ENCODE measurements at places on chromosomes 16 and 17.

DNA sequence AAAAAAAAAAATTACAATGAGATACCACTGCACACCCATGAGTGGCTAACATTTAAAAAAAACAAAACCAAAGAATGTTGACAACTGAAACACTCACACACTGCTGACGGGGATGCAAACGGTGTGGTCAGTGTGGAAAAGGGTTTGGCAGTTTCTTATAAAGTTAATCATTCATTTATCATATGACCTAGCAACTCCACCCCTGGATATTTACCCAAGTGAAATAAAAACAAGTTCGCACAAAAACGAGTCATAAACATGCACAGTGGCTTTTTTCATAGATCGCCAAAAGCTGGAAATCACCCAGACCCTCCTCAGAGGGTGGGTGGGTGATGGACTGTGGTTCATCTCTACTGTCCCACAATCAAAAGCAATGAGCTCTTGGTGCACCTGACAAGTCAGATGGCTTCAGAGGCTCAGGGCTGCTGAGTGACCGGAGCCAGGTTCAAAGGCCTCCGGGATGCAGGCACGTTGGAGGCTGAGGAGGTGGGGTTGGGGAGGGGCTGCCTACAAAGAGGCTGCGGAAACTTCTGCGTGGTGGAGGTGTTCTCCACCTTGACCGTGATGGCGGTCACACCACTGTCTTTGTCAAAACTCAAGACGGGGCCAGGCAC is 14.2 kb downstream of the RAB40B start:
- no peak for ATAC-seq

DNA sequence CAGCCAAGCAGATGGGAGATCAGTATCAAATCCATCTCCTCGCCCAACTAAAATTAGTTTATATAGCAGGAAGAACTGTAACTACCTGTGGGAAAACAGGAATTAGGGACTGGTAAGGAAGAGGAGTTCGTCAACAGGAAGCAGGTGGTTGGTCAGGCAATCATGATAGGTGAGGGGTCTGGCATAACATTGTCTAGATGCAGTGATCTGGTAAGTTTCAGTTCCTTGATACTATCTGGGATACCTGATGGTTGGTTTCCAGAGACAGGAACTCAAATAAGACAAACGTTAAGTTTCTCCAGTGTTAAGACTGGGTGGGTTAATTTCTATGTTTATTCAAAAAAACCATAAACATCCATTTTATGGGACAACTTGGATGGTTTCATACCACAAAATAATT is 53.8 kb downstream of the CEP112 start:
- ATAC-seq, result no peak

DNA sequence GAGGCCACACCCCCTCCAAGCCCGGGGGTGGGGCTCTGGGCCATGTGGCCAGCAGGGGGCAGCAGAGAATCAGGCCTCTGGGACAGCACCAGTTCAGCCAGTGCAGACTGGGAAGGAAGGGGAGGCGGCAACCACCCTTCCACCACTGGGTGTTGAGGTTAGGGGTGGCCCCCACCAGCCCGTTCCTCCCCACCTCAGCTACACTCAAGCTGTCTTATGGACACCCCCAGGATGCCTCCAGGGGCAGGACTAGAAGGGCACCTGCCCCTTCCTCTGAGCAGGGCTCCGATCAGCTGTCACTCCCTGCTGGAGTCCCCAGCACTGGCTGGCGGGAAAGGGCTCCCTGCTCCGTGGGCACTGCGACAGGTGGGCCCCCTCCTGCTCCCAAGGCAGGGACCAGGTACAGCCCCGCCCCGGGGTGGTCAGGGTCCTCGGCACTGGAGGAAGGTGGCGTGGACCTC is 21.8 kb downstream of the KATNB1 start:
- peak; percentile 94 for ATAC-seq

GRCh38 chr17:70961341-70961740 is 792.0 kb downstream of the KCNJ2 start:
- ATAC-seq, result no peak

GRCh38 chr17:69696650-69697049 is 282.2 kb downstream of the MAP2K6 start:
- no peak for ATAC-seq

- no peak for ATAC-seq
Observed at GRCh38 chr16:29811896-29812665, at the start of gene PRRT2. PRRT2 (plus strand) TSS chr16:29812193; CDS start chr16:29813055, 862 bp downstream.
